ENCODE measurements at places on chromosomes 5 and 9.

DNA sequence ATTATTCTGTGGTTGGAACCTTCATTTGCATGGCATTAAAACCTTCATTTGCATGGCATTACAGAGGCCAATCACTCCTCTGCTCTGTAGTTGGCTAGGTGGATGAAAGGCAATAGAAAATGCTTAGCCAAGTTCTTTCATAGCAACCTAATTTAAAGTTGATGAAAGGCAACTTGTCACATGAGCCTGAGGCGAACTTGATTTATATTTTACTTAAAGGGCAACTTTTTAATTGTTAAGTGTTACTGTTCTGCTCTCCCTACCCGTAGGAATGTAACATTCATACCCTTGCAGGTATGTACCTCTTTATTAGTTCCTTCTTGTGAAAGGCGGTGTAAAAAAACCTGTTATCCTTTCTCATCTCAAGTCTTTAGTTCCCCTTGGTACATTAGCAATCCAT, 7.9 kb upstream of the ERMP1 start:
- DNase-seq: no peak

DNA sequence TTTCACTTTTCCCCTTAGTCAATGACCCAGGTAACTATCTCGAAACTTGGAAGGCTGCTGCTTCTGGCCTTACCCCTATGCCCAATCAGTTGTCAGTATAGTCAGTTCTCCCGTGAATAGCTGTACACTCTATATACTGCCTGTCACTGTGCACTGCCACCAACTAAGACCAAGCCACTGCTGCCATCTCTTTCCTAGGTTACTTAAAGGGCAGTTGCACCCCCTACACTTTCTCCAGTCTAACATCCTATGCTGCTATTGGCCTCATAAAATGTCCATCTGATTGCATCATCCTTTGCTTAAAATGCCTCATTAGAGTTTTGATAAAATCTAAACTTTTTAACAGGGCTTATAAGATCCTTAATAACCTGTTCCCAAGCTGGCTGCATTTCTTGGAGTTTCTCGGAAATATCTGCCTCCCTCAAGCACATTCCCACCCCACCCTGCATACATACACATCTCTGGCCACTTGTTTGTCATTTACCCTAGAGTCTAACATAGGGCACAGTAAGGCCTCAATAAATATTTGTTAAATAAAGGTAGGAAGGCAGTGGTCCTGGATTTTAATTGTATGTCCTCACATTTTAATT, 32.8 kb upstream of the TNFAIP8 start:
- DNase-seq: no peak

DNA sequence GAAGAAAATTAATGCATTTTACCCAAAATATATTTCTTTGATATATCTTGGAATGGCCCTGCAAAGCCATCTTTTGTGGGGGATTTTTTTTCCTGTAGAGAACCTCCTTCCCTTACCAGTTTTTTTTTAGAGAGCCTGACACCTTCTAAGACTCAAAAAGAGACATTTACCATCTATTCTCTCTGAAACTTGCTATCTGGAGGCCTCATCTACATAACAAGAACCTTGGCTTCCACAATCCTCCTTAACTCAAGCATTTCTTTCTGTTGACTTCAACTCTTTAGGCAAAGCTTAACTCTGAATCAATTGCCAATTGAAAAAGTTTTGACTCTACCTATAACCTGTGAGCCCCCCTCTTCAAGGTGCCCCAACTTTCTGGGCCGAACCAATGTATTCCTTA, 6.2 kb downstream of the SLC45A2 start:
- no peak for DNase-seq

DNA sequence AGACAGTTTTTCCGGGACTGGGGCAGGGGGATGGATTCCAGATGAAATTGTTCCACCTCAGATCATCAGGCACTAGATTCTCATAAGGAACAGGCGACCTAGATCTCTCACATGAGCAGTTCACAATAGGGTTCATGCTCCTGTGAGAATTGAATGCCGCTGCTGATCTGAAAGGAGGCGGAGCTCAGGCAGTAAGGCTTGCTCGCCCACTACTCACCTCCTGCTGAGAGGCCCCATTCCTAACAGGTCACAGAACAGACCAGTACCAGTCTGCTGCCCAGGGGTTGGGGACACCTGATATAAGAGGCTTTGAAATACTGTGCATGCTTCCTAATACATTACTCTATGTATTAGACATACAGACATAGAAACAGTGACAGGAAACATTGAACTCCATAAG, 41.1 kb downstream of the PTPRD start:
- DNase-seq: no peak

GRCh38 chr5:76204713-76205112, 121.5 kb downstream of the SV2C start:
- no peak for DNase-seq

GRCh38 chr5:11491404-11492075, 412.7 kb downstream of the CTNND2 start:
- no peak for DNase-seq

- DNase-seq: no peak
Observed at GRCh38 chr5:178671602-178672144, 44.8 kb upstream of the CLK4 start.

DNA sequence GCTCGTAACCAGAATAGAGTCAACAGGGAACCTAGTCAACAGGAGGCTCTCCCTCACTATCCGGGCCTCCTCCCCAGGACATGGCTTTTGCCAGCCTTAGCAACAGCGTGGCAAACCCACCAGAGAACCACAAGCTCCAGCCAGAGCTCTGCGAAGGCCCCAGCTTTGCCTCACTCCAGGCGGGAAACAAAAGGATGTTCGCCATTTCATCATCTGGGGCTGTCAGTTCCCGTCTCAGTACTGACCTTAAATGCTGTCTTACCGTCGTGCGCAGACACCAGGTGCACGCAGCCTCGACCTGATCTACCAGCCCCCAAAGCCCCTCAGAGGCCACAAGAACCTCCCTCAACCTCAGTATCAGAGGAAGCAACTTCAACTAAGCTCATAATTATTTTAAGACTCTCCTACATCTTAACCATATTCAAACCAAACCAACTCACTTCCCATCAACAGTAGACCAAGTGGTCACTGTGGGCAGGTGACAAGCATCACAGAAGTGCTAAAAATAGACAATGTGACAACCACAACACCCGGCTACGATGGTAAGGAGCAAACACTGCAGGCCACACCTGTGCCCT, 71.4 kb downstream of the SEMA4D start:
- no peak for DNase-seq

GRCh38 chr5:60792438-60792837, 51.6 kb downstream of the ELOVL7 start:
- no peak for DNase-seq

GRCh38 chr9:18717759-18718158, 243.8 kb downstream of the ADAMTSL1 start:
- DNase-seq: no peak

- DNase-seq: no peak
Observed at GRCh38 chr5:78560000-78560855, 88.3 kb downstream of the LHFPL2 start.

- DNase-seq: no peak
Observed at GRCh38 chr5:59327191-59327980, 566.1 kb downstream of the PDE4D start.

- no peak for DNase-seq
Observed at GRCh38 chr5:100537946-100538345, 2.8 kb downstream of the FAM174A start.

GRCh38 chr9:11713077-11713476, 980.1 kb upstream of the TYRP1 start:
- DNase-seq: no peak

GRCh38 chr5:117615226-117615625, 1040.6 kb upstream of the SEMA6A start:
- no peak for DNase-seq

- no peak for DNase-seq
Observed at GRCh38 chr5:90306613-90307012, 102.9 kb downstream of the CETN3 start.

- no peak for DNase-seq
Observed at GRCh38 chr5:122766130-122766529, 8.8 kb upstream of the SNX2 start.

DNA sequence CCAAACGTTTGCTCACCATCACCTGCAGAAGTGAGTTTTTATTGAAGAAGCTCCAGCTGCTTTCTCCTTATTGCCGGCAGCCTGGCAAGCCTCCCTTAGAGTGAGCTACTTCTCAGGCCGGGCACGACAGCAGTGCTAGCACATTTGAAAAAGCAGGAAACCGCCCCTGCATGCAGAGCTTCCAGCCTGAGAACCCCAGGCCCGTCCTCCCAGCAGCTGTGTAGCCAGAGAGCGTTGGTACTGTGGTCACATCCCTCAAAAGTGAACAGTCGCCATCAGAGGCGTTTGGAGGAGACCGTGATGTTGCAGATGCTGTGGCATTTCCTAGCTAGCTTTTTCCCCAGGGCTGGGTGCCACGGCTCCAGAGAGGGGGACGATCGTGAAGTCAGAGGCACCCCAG, 23.5 kb downstream of the SLC25A25 start:
- no peak for DNase-seq

DNA sequence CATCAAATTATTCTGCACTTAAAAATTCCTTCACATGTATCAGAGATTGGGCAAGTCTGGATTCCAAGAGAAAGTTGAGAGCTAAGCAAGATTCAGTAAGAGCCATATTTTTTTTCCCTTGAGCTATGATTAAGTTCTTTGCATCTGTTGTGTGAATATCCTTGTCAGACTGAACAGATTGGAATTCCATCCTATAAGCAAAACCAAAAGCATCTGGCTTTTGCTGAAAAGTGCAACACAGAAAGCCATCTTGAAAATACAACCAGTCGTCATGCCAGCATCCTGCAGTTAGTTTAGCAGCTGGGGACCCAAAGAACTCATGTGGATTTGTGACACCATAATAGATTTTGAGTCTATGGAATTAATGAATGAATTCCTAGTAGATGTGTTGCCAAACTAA, 316.9 kb downstream of the MTRR start:
- no peak for DNase-seq

DNA sequence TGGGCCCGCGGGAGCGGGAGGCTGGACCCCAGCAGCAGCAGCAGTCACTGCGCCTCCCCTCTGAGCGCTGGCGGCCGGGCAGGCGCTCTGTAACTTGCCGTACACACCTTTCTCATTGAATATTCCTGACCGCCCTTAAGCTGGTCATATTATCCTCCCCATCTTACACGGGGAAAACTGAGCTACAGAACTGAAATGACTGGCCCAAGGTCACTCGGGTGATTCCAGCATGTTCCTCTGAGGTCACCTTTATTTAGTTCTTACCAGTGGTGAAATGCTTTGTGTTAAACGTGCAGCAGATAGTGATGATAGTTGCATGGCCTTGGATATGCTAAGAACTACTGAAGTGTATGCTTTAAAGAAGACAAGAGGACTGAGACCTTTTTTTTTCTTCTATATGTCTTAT, 607 bp downstream of the UQCRQ start:
- DNase-seq: no peak

DNA sequence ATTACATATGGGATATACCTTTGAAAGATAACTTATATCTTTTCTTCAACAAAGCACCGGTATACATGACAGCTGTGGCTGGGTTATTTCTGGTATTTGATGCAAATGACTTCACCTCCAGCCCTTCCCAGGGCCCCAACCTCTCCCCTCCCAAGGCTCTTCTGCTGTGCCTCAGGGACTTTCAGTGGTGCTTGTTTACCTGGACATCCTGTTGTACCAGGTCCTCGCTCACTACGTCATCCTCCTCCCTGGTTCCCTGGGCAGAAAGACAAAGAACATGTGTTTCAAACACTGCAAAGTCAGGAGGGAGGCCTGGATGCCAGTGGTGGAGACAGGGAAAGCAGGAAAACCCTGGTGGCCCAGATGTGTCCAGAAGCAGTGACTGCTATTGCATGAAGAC, 23.4 kb downstream of the ANXA6 start:
- no peak for DNase-seq

DNA sequence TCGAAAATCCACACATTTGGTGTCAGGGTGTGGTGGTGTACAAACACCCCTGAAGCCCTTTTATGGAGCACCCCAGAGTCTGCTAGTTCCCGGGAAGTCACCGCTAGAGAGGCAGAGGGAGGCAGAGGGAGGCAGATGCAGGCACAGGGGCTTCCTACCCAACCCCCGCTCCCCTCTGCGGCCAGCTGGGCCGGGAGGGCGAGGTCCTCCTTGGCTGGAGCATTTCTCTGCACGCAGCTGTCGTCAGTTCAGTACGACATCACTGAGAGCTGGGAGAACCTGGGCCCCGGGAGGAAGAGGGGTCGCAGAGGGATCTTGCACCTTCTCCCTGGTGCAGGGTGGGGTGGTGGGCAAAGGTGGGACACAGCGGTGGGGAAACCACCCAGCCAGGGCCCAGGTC, 15.8 kb upstream of the UBAC1 start:
- no peak for DNase-seq

DNA sequence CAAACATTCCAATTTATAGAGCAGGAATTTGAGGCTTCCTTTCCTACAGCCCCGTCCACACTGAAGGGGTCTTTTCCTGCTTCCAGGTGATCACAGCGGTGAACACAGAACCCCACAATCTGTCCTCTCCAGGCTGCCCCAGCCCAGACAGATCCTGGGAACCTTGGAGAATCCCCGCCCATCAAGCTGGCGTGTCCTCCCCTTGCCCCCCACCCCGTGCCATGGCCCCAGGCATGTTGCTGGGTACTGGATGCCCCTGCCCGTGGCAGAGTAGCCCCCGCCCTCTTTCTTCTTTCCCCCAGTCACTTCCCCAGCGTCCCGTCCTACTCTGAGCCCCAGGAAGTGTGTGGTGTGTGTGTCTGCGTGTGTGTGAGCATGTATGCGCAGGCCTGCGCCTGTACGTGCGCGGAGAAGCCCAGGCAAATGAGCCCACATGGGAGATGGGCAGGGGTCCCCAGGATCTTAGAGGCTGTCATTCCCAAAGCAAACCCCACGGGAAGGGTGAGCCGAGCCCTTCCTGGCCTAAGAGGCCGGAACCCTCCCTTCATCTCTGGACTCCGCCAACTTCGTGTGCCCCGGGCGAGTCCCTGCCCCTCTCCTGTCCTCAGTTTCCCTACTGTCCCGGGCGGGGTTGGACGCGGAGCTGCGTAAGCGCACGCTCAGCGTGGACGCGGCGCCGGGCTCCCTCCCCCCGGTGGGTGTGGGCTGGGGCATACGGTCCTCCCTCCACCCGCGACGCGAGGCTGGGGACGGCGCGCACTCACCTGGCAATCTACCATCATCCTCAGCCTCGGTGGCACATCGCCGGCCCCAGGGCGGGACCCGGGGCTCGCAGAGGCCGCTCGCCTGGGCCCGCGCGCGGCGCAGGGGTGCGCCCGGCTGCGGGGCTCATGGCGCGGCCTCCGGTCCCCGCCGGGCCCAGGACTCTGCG, 15.2 kb downstream of the GBGT1 start:
- no peak for DNase-seq

- DNase-seq: no peak
Observed at GRCh38 chr9:91849694-91850093, 100.3 kb downstream of the ROR2 start.

GRCh38 chr5:102483736-102484135, 15.1 kb downstream of the SLCO6A1 start:
- no peak for DNase-seq

- no peak for DNase-seq
Observed at GRCh38 chr9:113909421-113909820, 33.3 kb downstream of the ZNF618 start.

Measured in stimulated activated CD8-positive, alpha-beta memory T cell treated with anti-CD3 and anti-CD28 coated beads, Interleukin-4, amount 100 ng/mL, for 1 hour (primary cell).